BJ (cell line): ENCODE measurements at places on chromosomes 11 and 22.

DNA sequence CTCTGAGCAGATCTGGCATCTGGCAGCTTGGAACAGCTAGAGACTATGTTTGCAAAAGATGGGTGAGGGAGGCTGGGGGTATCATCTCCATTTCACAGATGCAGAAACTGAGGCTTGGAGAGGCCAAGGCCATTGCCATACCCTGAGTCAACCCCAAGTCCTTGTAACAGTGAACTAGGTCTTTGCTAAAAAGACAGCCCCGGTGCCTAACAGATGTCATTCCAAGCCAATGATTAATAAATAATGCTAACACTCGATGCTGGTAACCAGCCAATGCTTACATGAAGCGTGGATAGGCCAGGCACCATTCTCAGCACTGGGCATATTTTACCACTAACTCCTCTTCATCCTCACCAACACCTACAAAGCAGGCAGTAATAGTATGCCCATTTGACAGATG is 164.0 kb downstream of the MN1 start:
- DNase-seq: peak; percentile 7

GRCh38 chr11:87976009-87976408 is 199.2 kb downstream of the RAB38 start:
- no peak for DNase-seq

DNA sequence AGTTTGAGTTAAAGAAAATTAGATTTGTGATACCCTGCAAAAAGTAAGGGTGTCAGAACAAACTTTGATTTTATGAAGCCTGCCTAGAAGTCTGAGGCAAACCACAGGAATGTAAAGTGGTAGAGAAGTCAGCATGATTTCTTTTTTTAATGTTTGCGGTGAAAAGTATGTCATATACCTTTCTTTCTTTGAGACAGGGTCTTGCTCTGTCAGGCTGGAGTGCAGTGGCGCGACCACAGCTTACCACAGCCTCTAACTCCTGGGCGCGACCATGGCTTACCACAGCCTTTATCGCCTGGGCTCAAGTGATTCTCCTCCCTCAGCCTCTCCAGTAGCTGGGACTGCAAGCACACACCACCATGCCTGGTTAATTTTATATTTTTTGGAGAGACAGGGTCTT is 4.7 kb downstream of the API5 start:
- DNase-seq: no peak

- DNase-seq: no peak
Measured at GRCh38 chr11:56910785-56911184, 77.9 kb upstream of the OR5AK2 start.
